ENCODE measurements at places on chromosomes 2 and 18.
A peak's percentile ranks its signal among the peaks of the same experiment; 100 is the strongest.

DNA sequence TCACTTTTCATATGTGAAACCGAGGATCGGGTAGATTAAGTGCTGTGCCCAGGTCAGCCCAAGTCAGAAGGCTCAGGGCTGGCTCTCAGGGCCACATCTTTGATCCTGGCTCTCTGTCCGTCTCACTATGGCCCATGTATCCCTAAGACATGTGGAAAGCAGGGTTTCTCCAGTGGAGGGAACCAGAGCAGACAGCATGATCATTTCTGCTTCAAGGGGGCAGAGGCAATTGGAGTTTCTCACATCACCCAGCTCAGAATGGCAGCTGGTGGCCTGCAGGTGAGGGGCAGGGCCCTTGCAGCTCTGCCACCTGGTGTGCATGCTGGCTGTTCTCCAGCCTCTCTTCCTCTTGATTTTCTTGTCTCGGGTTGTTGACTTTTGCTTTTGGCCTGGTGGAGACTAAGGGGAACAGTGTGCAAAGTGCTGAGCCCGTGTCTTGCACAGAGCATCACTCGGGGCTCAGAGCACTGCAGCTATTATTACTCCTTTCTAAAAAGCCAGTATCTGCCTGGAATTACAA is 27.0 kb downstream of the LDLRAD4 start:
- peak; percentile 74 for DNase-seq

DNA sequence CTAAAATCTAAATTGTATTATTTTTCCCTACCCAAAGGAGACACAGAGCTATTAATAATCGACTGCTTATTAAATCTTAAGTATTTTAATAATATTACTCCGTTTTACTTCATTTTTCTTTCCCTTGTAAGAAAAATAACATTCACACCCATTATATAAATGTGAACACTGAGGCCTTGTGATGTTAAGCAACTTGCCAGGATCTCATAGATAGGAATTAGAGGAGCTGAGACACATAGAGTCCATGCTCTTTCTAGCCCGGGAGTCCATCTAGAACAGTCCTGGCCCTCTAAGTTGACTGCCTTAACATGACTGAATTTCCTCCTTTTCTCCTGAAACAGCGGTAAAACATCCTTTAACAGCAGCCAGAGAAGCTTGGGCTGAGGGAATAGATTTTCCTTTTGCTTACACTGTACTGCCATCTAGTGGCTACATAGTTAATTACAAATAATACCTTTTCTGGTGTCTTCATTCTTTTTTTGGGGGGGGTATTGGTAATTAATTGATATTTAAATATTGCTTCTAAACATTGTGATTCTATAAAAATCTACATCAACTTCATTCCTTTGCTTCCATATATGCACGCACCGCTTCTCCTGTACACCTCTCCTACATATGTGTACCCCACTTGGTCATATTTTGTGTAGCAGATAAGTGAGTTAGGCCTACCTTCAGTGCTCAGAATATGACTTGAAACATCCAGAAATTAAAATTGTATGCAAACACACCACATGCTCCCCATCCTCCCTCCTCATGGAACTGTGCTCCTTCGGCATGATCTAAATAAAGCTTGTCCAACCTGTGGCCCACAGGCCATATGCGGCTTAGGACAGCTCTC is 125.8 kb upstream of the HNMT start:
- DNase-seq: peak; percentile 59

DNA sequence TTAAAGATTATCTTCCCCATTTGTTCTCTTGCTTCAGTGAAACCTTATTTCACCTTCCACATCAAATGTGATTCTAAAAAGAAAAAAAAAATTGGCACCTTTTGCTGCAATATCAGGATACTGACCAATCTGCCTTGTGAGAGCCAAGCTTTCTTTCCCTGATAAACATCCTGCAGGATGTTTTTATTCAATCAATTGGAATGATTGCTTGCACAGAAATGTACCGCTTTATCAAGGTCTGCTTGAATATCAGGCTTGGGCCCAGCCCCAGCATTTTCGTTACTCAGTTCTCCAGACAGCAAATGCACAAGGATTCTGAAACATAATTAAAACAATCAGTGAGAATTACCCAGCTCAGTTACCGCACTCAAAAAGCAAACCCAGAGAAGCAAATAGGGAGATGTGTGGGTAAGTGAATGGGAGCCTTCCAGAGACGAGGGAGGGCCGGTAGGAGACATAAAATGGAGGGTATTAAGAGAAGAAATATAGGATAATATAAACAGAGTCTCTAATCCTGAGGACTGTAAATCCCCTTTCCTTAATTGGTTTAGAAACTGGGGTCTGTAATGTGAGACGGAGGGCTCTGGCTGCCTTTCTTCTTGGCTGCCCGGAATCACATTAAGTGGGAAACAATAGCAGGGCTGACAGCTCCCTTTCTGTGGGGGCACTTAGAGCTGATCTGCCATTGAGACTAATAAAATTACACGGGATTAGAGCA is 291.8 kb downstream of the ICOS start:
- no peak for DNase-seq

GRCh38 chr2:127187081-127187775 is 32.9 kb downstream of the CYP27C1 start:
- no peak for DNase-seq

GRCh38 chr2:27086724-27087593 is at the start of gene KHK:
TSS of gene KHK (plus strand) at chr2:27086772. CDS start at chr2:27087260, 488 bp downstream.
- DNase-seq: peak; percentile 59

GRCh38 chr18:45764000-45764686 is 40.2 kb downstream of the SLC14A1 start:
- DNase-seq: no peak

DNA sequence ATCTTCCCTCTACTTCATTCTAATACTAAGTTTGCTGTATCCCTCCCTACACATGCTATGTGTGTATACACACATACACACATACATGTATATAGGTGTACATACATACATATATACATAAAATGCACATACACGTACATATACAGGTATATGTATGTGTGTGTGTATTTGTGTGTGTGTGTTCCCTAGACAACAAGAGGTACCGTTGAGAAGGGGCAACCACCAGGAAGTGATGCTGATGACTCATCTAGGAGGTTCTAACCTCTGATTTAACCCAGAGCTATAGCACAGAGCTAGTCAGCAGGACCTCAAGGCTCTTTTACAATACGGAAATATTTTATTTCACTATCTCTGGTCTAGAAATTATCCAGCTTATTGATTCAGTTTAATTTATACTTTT is 139.2 kb downstream of the LAMA3 start:
- no peak for DNase-seq

DNA sequence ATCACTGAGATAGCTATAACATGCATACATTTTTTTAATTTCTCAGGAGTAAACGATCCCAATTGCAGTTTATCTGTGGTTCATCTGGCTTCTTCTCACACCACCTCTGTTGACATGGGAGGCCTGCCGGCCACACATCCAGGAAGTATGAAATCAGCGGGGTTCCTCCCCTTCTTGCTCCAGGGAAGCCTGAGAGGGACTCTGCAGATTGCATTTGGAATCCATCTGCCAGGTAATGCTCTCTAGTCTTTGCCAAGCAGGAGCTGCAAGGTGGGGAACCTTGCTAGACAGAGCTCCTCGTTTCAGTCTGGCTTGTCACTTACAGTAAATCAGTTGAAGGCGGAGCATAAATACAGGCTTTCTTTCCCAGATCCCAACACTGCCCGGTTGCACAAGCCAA is 49.9 kb downstream of the SOX11 start:
- no peak for DNase-seq

DNA sequence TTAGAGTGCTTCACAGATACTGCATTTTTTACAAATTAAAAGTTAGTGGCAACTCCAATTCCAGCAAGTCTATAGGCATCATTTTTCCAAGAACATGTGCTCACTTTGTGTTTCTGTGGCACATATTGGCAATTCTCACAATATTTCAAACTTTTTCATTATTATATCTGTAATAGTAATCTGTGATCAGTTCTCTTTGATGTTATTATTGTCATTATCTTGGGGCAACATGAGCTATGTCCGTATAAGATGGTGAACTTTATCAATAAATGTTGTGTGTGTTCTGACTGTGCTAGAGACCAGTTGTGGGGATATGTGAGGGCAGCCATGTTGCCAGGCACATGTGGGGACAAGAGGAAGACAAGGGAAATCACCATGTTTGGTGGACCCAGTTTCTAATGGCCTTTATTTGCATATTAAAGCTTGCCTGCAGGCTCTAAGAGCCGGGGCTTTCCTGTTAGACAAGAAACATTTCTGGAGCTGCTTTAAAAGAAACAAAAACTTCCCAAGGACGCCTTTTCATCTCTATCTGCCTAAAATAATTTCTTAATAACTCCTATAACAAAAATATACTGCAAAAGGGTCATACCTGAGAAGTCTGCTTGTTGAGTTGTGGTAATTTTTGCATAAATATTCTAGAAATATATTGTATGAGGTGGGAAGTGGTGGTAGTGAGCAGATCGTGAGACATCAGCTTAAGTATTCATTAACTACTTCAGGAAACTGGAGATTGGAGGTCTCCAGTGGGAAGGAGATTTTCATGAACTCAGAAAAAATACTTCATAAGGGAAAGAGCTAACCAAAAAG is 37.2 kb downstream of the KYNU start:
- DNase-seq: no peak

- no peak for DNase-seq
Observed at GRCh38 chr2:33288011-33288410, 188.4 kb upstream of the RASGRP3 start.

GRCh38 chr2:210557721-210558120 is 1.3 kb downstream of the CPS1 start:
- DNase-seq: no peak

DNA sequence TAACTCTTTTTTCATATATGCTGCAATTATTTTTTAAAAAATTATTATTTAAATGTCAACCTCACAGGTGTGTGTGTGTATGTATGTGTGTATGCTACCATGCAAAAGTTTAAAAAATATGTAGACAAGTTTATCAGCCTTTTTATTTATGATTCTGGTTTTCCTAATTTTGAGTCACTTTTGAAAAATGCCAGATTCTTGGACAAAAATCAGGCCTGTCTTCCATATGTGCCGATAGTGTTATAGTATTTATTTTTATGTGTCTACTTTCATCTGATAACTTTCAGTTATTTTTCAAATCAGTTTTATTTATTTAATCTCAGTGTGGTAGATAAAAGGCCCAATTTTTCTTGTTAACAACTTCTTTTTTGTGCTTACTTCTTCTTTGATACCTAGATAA is 176.2 kb downstream of the RDH14 start:
- DNase-seq: no peak

- DNase-seq: peak; percentile 2
Observed at GRCh38 chr2:85222792-85223191, 89.6 kb downstream of the TCF7L1 start.

- no peak for DNase-seq
Observed at GRCh38 chr18:78822949-78823285, 156.7 kb upstream of the SALL3 start.

GRCh38 chr2:207088276-207088675 is 77.5 kb downstream of the KLF7 start:
- peak; percentile 35 for DNase-seq

DNA sequence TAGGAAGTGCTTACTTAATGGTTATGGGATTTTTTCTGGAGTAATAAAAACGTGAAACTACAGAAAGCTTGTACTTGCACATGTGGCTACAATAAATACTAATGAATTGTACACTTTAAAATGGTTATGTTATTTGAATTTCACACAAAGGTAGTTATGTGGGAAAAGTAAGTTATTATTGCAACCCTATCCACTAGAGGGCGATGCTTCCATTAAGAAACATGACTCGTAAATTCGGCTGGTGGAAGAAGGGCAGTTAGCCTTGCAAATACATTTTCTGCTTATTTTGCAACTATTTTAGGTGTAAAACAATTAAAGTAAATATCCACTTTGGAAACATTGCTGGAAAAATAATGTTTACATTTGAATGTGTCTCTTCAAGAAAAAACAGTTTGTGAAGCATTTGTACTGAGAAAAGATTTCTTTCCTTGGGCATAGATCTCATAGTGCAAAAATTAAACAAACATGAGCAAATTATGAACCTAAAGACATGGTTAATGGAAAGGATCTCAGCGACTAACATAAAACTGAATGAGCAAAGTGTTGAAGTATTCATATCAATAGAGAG is 68.1 kb upstream of the CSRNP3 start:
- peak; percentile 63 for DNase-seq

DNA sequence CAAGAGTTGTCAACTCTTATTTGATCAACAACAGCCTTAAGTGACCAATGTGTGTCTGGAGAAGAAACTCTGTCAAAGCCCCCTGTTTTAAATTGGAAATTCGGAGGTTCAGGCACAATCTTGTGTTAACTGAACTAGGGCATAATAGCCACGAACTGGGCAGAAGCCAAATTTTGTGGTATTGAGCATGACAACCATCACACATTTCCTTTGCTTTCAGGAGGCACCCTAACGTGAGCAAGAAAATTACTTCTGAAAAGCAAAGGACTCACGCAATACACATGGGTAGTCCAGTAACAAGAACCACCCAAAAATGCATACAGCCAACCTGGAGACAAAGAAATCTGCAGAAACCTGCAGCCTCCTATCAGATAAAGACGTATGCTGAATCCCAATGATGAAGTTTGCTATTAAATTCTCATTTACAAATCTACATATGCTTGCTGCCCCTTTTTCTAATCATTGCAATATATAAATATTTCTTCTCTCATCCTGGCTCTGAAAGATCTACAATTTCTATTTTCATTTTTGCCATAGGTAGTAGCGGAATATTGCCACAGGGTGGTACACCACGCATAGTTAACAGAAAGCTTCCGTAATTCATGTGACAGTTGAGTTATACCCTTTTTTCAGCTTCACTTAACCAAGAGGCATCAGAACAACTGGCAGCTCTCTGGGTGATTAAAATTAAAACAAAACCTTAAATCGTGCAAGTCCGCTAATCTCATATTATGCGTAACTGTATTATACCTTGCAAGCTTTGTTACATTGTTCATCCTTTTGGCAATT is 495.8 kb downstream of the NRXN1 start:
- no peak for DNase-seq

GRCh38 chr18:77032181-77032701 is 100.3 kb downstream of the MBP start:
- DNase-seq: no peak

DNA sequence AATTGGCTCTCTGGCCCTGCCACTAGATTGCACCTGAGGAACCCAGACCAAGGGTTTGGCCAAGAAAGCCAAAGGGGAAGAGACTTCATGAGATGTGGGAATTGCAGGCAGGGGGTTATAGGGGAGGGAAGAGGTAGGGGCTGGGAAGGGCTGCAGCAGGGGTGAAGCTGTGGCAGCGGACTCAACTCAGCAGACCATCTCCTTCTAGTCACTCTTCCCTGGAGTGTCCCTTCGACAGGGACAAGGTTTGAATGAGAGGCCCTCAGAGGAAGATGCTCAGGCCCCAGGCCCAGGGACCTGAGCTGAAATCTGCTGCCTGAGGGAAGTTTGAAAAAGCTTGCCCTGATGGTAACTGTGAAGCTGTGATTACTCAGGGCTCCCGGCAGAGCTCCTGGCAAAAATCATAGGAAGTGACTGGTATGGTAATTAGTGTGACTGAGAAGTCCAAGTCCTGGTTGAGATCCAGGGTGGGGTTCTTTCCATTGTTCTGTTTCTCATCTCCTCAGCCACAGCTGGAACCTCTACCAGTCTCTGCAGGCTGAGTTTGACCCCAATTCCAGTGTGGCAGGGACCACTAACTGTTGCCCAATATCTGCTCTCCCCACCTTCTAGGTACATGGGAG is 300.9 kb downstream of the CYP26B1 start:
- no peak for DNase-seq

Data from NCI-H774 (cell line).